G401 (cell line): ENCODE measurements at places on chromosomes 5 and 9. TPM values are rescaled to one million over a fixed set of nuclear protein-coding genes. Genes with fewer than 3 reads are reported as not detected.

SIT1 gene
- total RNA-seq: not detected in 2 replicates

OCLN gene
- total RNA-seq: 3.3 and 7.8 TPM in 2 replicates

- DNase-seq: no peak
These were observed 4.4 kb downstream of the CEP72 start for GRCh38 chr5:616484-617039.

GRCh38 chr9:117704024-117704575, at the start of gene TLR4:
Gene TLR4 (plus strand): TSS chr9:117704403. CDS start chr9:117704473, 70 bp downstream.
- DNase-seq: peak; percentile 65

DNA sequence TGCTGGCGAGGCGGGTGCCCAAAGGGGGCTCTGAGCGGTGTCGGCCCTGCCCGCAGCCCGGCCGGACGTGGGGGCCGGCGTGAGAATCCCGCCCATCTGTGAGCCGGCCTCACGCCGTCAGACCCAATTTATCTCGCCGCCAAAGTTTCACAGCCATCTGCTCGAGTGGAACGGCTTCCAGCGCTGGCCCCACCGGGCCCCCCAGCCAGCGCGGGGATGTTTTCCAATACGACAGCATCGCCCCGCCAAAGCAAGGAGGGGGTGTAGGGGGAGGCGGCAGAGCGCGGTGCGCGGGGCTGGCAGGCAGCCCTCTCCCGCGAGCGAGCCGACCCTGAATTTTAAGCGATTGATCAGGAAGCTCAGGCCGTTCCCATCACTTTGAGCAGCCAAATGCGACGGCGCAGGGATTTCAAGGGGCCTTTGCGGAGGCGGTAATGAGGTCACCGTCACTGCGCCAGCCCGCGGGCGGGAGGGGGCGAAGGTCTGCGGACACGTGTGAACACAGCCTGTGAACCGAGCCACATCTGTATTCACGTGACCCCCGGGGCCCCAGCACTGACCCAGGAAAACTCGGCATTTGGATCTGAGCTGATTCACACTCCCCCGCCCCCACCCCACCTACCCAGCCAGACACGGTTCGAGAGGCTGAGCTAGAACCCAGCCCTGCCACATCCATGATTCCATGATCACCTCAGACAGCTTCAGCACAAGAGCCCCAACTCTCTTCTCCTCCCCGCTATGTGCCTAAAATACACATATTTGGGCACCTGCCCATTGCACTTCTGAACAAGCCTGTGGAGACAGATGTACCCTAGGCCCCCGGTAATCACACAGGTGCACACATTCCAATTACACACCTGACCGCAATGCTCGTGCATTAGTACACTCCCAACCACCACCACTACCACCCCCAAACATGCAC, 47.8 kb upstream of the PSD2 start:
- peak; percentile 75 for DNase-seq

GRCh38 chr5:154697371-154697770, 57.8 kb upstream of the LARP1 start:
- DNase-seq: no peak

DNA sequence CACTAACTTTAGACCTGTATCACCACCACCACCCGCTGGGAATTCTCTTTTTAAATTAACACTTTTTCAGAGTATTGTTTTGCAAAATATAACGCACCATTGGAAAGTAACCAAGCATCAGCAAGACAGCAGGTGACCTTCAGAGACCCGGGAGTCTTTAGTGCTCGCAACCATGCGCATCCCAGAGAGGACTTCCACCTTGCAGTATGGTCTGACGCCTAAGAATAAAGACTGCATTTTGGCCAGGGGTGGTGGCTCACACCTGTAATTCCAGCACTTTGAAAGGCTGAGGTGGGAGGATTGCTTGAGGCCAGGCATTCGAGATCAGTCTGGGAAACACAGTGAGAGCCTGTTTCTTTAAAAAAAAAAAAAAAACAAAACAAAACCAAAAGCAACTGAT, 113.8 kb downstream of the MED27 start:
- no peak for DNase-seq
